ENCODE measurements at places on chromosomes 1 and 21. TPM values are rescaled to one million over a fixed set of nuclear protein-coding genes. Genes with fewer than 3 reads are reported as not detected.

DNA sequence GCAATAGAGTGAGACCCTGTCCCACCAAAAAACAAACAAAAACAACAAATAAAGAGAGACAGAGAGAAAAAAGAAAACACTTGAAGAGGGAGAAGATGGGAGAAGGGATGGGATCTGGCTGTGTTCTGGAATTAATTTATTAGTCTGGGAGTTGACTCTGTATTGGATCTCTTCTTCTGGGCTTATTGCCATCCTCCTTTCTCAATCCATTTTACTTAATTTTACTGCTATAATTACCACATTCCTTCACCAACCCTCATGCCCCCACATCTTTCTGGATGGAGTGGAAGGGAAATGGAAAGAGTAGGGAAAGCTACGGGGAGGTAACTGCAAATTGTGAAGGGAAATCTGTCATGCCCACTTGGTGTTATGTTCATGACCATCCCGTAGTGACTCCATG is 42.9 kb downstream of the FMN2 start:
- no peak for DNase-seq

IL20 gene
- not detected for total RNA-seq

TTC39A gene
- total RNA-seq, result 42.1 TPM

GRCh38 chr1:29861922-29862321 is 625.6 kb downstream of the PTPRU start:
- no peak for DNase-seq

PAPPA2 gene
- 0.17 TPM for total RNA-seq
